ENCODE measurements at places on chromosomes 7 and 10.
A peak's percentile ranks its signal among the peaks of the same experiment; 100 is the strongest.

DNA sequence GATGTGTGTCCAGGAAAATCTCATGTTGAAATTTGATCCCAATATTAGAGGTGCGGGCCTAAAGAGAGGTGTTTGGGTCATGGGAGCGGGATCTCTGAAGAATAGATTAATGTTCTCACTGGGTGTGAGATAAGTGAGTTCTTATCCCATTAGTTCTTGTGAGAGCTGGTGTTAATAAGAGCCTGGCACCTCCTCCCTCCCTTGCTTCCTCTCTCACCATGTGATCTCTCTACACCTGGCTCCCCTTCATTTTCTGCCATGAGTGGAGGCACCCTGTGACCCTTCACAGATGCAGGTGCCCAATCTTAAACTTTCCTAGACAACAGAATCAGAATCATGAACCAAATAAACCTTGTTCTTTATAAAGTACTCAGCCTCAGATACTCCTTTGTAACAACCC is 19.5 kb downstream of the MTPN start:
- no peak for DNase-seq

GRCh38 chr10:72502581-72502980 is 123.3 kb downstream of the MICU1 start:
- no peak for DNase-seq

GRCh38 chr7:100035876-100036275 is 13.7 kb upstream of the ZSCAN21 start:
- DNase-seq, result no peak

DNA sequence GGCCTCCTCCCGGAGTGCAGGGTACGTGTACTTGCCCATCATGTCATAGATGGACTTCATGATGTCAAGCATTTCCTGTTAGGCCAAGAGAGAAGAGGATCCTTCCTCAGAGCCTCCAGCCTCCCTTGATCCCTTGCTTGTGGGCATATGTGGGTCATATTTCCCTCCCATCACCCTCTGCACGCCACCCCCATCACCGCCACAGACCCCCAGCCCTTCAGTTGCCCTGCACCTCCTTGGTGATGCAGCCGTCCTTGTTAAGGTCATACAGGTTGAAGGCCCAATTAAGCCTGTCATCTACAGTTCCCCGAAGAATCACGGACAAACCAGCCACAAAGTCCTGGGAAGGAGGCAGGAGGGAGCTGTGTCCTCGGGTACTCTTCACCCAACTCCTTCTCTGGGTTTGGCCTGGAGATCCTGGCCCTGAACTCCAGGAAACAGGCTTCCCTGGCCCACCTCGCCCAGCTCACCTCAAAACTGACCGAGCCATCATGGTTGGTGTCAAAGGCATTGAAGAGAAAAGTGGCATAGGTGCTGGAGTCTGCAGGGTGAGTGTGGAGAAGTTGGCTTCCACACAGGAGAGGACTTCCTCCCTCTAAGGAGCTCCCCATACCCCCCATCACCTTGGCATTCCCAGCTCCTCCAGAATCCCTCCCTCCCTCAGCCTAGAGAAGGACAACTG is 9.8 kb upstream of the OGA start:
- DNase-seq, result no peak

GRCh38 chr10:59611048-59611447 is 98.6 kb downstream of the SLC16A9 start:
- no peak for DNase-seq

- no peak for DNase-seq
These were observed 230.6 kb upstream of the ZMIZ1 start for GRCh38 chr10:78838141-78838657.

DNA sequence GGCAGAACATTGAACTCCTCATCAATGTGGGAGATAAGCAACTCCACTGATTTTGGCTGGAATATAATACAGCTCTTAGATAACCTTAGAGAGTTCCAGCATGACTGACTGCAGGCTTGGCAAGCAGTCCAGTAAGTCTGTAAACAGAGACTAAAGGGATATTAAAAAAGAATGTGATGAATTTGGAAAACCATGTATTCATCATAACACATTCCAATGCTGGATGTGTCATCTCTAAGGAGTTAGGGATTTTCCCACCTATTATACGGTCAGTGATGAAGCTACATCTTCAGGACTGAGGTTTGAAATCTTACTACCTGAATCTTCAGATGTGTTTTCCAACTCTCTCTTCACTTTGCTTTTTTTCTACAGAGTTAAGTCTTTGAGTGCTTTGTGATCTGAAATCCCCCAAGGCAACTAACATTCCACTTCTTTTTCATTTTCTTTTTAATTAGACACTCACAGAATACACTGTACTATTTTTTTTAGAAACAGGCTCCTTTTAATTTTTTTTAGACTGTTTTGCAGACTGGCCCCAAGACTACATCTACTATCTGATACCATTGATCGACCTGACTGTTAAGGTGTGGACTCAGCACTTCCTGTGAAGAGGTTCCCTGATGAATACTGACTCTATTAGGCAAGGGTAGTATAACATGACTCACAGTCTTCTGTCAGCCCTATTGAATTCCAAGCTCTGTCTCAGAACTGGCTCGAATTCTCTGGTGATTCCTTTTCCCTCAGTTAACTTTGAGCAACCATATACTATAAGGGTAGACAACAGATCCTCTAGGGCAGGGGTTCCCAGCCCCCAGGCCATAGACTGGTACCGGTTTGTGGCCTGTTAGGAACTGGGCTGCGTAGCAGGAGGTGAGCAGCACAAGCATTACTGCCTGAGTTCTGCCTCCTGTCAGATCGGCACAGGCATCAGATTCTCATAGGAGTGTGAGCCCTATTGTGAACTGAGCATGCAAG is 678.2 kb downstream of the GRM8 start:
- peak; percentile 99 for DNase-seq

- DNase-seq, result no peak
These were observed 92.9 kb upstream of the PCBD1 start for GRCh38 chr10:70981171-70981836.

DNA sequence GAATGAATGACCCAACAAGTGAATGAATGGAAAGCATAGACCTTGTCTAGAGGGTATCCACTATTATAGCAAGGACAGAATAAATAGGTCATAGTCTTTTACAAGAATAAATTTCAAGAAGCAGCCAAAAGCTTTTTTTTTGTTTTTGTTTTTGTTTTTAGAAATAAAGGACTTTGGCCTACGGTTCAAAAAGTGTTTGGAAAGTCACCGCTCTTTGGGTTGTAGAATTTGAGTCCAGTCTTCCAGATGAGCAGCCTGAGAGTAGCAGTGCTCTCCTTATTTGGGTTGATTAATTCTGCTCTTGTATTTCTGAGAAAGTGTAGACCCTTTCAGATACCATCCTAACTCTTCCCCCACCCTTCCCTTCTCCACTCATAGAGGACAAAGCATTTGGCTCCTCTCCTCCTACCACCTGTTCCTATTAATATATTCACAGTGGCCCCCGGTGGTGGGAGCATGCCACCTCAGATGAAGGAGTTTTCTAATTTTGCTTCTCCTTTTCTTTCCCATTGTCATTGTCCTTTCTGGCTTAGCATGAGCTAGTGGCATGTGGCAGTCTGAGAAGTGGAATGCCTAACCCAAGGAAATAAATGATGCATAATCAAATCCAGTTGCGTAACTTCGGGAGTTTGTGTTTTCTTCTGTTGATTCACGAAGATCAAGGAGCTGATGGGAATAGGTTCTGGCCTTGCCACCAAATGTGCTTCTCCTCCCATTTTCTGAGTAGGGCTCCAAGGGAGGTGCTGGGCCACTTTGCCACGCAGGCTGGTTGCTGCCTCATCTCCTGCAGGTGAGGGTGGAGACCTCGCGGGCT is 114.7 kb downstream of the CHN2 start:
- DNase-seq, result no peak

- DNase-seq, result no peak
These were observed 140.4 kb downstream of the NRBF2 start for GRCh38 chr10:63273577-63273976.

DNA sequence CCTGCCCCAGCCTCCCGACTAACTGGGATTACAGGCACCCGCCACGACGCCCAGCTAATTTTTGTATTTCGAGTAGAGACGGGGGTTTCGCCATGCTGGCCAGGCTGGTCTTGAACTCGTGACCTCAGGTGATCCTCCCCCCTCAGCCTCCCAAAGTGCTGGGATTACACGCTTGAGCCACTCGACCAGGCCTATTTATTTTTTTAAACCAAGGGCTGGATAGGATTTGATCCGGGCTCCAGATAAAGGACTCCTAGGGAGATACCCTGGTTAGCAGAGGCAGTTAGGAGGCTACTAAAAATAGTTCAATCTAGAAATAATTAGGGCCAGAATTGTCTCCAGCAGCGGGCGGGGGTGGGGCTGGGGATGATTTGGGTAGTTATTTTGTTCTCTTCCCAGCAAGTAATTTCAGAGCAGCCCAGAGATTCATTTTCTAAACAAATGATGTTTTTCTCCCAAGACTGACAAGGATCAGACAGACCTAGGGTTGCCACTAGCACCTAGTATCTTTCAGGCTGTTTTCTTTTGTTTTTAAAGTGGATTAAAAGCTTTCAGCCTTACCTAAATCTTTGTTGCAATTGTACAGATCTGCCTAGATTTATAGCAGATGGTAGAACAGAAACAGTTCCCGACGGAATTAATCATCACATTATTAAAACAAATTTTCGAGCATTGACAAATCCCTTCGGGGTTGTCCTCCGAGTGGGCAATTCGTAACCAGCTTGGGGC is 859 bp upstream of the SMC3 start:
- DNase-seq, result no peak

DNA sequence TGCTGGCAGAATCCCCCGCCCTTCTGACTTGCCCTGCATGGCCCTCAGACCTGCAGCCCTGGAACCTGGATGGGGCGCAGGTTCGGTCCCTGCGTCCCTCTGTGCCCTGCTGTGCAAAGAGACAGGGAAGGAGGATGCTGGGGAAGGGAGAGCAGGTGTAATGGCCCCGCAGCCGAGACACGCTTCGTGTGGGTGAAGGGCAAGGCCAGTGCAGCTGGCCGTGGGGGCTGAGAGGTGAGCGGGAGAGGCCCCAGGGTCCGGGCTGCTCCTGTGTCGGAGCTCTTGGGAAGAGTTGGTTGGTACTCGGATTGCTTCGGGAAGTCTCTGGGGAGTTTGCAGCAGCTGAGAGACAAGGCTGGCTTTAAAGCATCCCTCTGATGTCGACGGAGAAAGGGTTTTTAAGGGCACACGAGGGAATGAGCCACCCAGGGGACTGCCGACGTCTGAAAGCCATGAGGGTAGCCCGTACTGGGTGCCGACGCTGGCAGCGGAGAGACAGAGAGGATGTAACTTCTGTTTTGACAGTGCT is 6.5 kb downstream of the ELFN1 start:
- DNase-seq, result no peak

DNA sequence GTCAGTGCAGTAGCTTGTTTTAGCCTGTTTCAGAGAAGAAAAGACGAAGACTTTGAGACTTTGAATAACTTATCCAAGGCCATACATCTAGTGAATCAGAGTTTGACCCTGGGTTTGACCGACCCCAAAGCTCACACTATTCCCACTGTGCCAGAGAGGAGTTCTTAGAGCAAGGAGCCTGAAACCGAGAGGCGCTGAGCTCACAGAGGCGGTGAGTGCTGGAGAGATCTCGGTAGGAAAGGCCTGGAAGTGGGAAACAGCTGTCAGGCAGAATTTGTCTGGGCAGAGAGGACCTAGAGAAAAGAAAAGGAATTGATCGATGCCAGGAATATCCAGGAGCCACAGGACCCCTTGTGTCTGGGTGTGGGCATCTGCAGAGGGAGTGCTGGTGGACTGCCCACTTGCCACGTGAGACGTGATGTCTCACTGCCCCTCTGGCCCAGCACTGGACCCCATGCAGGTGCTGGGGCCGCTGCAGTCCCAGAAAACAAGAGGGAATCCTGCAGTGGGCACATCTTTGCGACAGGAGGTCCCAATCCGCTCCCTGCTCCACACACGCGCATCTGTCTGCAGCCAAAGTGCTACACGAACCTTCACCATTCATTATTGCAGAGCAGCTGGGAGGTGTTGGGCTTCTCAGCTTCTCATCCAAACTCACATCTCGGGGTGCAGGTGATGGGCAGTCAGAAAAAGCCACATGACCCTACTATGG is 6.2 kb downstream of the CALML3 start:
- DNase-seq, result no peak

DNA sequence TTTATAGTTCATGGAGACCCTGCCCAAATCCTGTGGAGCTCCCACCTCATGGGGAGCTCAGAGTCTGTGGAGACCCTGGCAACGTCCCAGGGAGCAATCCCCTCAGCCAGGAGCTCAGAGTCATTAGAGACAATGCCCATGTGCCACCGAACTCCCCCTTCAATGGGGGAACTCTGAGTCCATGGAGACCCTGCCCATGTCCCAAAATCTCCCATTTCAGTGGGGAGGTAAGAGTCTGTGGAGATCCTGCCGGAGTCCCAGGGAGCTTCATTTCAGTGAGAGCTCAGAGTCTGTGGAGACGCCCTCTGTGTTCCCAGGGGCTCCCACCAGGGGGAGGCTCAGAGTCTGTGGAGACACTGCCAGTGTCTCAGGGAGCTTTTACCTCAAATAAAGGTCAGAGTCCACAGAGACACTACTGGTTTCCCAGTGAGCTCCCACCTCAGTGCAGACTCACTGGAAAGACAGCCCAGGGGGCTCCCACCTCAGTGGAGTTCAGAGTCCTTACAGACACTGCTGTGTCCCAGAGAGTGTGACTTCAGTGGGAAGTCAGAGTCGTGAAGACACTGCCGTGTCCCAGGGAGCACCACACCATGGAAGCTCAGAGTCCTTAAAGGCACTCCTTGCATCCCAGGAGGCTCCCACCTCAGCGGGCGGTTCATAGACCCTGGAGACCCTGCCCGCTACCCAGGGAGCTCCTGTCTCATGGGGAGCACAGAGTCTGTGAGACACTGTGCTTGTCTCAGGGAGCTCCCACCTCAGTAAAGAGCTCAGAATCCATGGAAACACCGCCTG is 5.0 kb downstream of the MYO1G start:
- no peak for DNase-seq

DNA sequence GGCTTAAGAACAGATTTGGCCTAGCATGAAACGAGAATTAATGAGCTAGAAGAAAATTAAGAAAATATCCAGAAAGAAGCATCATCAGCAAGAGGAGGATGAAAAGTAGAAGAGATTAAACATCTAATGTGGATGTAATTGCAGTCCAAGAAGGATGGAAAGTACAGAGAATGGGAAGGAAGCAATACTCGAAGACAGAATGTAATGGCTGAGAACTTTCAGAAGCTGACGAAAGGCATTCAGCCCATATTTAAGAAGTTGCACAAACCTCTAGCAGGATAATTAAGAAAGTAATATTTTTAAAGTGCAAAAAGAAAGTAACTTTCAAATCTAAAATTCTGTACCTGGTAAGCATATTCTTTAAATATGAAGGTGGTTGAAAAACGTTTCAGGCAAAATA is 60.7 kb downstream of the TRIM24 start:
- DNase-seq, result no peak

DNA sequence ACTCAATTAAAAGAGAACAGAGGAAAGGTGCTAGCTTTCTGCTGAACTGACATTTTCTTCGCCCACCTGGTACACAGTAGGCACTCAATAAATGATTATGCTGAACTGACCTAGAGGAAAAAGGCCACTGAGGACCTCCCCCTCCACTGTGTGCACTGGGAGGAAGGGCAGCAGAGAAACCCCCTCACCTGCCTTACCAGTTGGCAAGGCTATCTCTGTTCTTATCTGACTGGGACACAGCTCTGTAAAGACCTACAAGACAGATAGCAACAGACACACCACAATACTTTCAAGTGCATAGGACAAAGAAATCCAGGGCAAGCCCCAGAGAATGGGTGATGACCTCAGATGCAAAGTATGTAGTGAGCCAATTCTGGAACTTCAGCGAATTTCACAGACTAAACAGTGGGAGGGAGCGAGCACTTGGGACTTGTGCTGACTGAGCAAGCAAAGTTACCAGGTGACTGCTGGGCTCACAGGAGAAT is 30.4 kb downstream of the PDLIM1 start:
- peak; percentile 98 for DNase-seq

- peak; percentile 38 for DNase-seq
These were observed 4.4 kb downstream of the VIM start for GRCh38 chr10:17232276-17232960.

- no peak for DNase-seq
These were observed 499.0 kb upstream of the SEMA3D start for GRCh38 chr7:85685901-85686300.
